ENCODE measurements at places on chromosomes 7 and 10. TPM values are rescaled to one million over a fixed set of nuclear protein-coding genes. Genes with fewer than 3 reads are reported as not detected.

Gene GPRIN2
- total RNA-seq, result not detected

Gene PGAM1
- total RNA-seq, result 491 TPM

Gene SPAM1
- total RNA-seq, result not detected

Gene NME8
- total RNA-seq, result not detected

Gene SCART1
- total RNA-seq, result 1.3 TPM

Gene DYNC1I1
- 3.3 TPM for total RNA-seq

Gene TRIM73
- total RNA-seq, result 0.98 TPM

Gene CRHR2
- total RNA-seq, result not detected

Gene LBX1
- total RNA-seq, result not detected

Gene PODXL
- 167 TPM for total RNA-seq

Gene GNAI1
- 22.5 TPM for total RNA-seq

Gene GBF1
- total RNA-seq, result 50.9 TPM

Gene FAM241B
- 0.48 TPM for total RNA-seq

Gene TMEM225B
- not detected for total RNA-seq

Gene MORN4
- total RNA-seq, result 2.9 TPM

Gene VWDE
- total RNA-seq, result not detected

Gene FAM131B
- total RNA-seq, result 0.65 TPM

Gene ANKRD30A
- not detected for total RNA-seq

Gene SHOC2
- 44.4 TPM for total RNA-seq

Gene HYAL4
- 0.86 TPM for total RNA-seq

Gene VPS50
- 23.8 TPM for total RNA-seq

Gene EIF4EBP2
- 59.0 TPM for total RNA-seq

Gene EVX1
- not detected for total RNA-seq

Gene ABCC2
- 0.86 TPM for total RNA-seq

Gene MOGAT3
- not detected for total RNA-seq

Gene PAX4
- total RNA-seq, result not detected

Gene ZNF365
- under 0.01 TPM for total RNA-seq

Gene TECPR1
- total RNA-seq, result 56.8 TPM

Gene SLC12A9
- 36.6 TPM for total RNA-seq

Gene PNLIP
- not detected for total RNA-seq

Gene OTUD1
- 5.2 TPM for total RNA-seq

Gene CRYGN
- not detected for total RNA-seq

Gene MYL10
- not detected for total RNA-seq

Gene MNX1
- total RNA-seq, result not detected

Gene SEMA3E
- 1.7 TPM for total RNA-seq

Gene ATOH7
- not detected for total RNA-seq

Gene AQP1
- total RNA-seq, result 4.9 TPM

Gene PNLIPRP1
- not detected for total RNA-seq

Gene NUTM2E
- total RNA-seq, result 0.38 TPM

Gene RBP4
- total RNA-seq, result not detected

Gene GIMAP8
- total RNA-seq, result 49.6 TPM

Gene ASZ1
- not detected for total RNA-seq

Gene TTYH3
- 69.5 TPM for total RNA-seq

Gene MYH16
- total RNA-seq, result 0.33 TPM
